ENCODE measurements at places on chromosomes 7 and 10.
A peak's percentile ranks its signal among the peaks of the same experiment; 100 is the strongest.

- H3K36me3 ChIP-seq = no peaks in the 10 kb centered on the region
- no peaks in the 10 kb centered on the region for H3K27me3 ChIP-seq
- DNase-seq = no peak
- H3K4me3 ChIP-seq = no peak overlapping the region
- peaks cover 18% of the 10 kb centered on the region for H3K4me1 ChIP-seq
- H3K27ac ChIP-seq = no peak overlapping the region
Measured at GRCh38 chr10:132564690-132565089, 27.1 kb downstream of the INPP5A start.

- H3K4me3 ChIP-seq = no peak overlapping the region
- no peaks in the 10 kb centered on the region for H3K36me3 ChIP-seq
- no peak for DNase-seq
Measured at GRCh38 chr7:42774436-42774835, 137.4 kb downstream of the C7orf25 start.

DNA sequence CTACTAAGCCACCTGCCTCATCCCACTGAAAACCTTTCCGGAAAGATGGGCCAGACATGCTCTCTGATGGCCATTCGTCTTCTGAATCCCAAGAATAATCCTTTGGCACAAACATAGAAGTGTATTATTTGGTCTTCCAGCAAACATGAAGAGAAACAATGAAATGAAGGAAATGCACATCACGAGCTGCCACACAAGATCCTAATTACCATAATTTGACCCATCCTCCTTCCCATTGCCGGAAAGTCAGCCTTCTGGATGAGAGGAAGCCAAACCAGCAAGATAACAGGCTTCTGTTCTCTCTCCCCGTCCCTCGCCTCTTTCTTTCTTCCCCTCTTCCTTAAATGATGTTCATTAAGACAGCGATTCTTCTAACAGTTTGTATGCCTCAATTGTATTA lies 218.9 kb upstream of the KMT2E start:
- no peak overlapping the region for H3K27ac ChIP-seq
- H3K27me3 ChIP-seq = no peaks in the 10 kb centered on the region
- no peaks in the 10 kb centered on the region for H3K36me3 ChIP-seq
- no peak for DNase-seq
- H3K4me3 ChIP-seq = no peak overlapping the region

DNA sequence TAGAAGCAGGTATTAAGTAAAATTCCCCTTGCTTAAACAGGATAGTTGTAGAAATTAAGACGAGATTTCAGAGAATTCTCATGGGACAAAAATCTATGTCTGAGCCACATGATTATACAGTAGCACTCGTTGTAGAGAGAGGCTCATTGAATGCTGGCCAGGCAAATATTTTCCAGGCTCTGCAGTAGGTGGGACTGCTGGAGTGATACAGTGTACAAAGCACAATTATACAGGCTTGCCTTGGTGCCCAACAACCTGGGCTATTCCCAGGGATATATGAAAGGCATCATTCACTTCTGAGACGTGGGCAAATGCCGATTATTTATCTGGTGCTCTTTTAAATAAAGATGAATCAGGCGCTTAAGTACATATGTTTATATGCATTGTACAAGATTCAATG lies 380.6 kb downstream of the PHTF2 start:
- no peaks in the 10 kb centered on the region for H3K27me3 ChIP-seq
- H3K4me1 ChIP-seq = no peaks in the 10 kb centered on the region
- H3K4me3 ChIP-seq = no peak overlapping the region
- H3K27ac ChIP-seq = no peak overlapping the region

GRCh38 chr10:52215745-52216361 lies 98.2 kb upstream of the DKK1 start:
- H3K4me1 ChIP-seq = peaks cover 23% of the 10 kb centered on the region
- DNase-seq = peak; percentile 22
- H3K27ac ChIP-seq = peak overlapping the region; percentile 58
- H3K4me3 ChIP-seq = no peak overlapping the region

- no peak overlapping the region for H3K4me3 ChIP-seq
- H3K36me3 ChIP-seq = no peaks in the 10 kb centered on the region
- H3K27ac ChIP-seq = no peak overlapping the region
- no peaks in the 10 kb centered on the region for H3K27me3 ChIP-seq
- DNase-seq = no peak
Measured at GRCh38 chr10:1874533-1874932, 137.2 kb upstream of the ADARB2 start.

DNA sequence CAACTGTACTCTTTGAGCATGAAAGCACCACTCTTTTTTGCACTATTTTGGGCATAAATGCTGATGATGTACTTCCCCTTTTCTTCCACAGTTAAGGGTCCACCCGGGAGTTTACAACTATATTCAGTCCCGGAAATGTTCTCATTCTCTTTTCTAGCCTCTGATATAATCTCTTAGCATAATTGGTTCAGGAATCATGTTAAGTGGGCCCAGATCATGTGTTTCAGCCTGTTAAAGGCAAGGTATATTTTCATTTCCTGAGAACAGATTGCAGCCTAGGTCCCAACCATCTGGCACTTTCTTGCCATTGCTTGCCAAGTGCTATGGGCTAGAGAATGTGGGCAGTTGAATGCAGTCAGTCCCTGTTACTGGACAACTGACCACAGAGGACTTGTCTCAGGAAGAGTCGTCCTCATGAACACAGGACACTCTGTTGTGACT lies 111.4 kb upstream of the GLCCI1 start:
- H3K27ac ChIP-seq = peak overlapping the region; percentile 62
- DNase-seq = peak; percentile 41
- H3K4me1 ChIP-seq = peaks cover 44% of the 10 kb centered on the region
- no peaks in the 10 kb centered on the region for H3K36me3 ChIP-seq

DNA sequence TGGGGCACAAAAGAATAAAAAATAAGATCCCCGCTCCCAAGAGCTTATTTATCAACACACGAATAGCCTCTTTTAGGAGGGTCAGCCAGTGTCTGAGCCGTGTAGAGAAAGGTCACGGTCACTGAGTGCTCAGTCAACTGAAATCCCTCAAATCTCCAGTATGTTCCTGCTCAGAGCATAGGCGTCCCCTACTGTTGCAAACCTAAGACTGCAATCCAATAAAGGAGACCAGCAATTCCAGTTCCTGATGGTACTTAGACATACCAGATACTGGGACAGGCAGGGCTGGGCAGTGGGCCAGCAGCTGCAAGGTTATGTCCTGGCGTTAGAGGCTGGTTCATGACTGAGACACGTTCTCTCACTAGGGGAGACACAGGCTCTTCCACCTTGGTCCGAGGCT lies 93.6 kb downstream of the CACNB2 start:
- H3K4me1 ChIP-seq = no peaks in the 10 kb centered on the region
- no peak overlapping the region for H3K4me3 ChIP-seq
- no peaks in the 10 kb centered on the region for H3K27me3 ChIP-seq
- no peak for DNase-seq

DNA sequence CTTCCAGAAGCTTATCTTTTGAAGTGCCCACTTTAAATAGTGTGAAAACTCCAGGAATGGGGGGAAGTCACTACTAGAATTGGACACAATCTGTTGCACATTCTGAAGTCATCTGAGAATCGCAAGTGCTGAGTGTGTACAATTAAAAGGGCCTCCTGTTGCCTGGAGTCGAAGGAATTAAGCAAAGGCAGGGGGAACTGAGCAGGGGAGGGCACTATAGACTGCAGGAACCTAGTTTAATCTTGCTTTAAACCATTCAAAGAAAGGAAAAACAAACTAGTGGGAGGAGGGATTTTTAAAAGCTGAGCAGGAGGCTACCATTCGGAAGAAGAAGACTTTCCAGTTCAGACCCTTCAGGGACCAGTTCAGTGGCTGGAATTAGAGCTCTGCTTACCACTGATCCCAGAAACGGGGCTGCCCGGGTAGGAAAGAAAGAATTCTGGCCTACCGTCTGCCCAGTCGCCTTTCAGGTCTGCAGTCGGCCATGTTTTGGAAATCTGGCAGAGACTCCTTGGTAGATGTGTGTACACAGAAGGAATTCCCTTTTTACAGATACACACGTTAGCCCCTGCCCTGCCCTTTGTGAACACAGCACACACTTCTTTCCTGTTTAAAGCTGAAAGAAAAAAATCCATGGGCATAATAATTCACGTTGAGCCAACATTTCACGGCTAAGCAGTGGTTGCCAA lies 610.6 kb upstream of the FOXK1 start:
- no peak for DNase-seq
- no peaks in the 10 kb centered on the region for H3K36me3 ChIP-seq
- no peak overlapping the region for H3K4me3 ChIP-seq
- no peaks in the 10 kb centered on the region for H3K27me3 ChIP-seq

DNA sequence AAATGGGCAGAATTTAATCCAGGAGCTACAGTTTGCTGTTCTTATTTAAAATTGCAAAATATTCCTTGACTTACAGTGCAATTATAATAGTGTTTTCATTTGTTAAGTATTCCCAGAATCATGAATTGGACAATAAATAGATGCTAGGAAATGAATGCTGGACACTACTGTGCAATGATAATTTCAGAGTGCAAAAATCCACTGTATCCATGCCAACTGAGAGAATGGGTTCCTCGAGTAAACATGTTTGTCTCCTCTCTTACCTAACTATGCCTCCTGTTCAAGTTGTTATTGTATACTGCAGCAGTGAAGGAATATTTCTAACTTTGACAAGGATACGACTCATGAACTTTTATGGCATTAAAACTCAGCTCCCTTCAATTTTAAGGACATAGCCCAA lies 1396.3 kb downstream of the GATA3 start:
- H3K27ac ChIP-seq = no peak overlapping the region
- no peaks in the 10 kb centered on the region for H3K27me3 ChIP-seq
- no peak overlapping the region for H3K4me3 ChIP-seq
- no peaks in the 10 kb centered on the region for H3K36me3 ChIP-seq
- no peak for DNase-seq
- H3K4me1 ChIP-seq = no peaks in the 10 kb centered on the region

DNA sequence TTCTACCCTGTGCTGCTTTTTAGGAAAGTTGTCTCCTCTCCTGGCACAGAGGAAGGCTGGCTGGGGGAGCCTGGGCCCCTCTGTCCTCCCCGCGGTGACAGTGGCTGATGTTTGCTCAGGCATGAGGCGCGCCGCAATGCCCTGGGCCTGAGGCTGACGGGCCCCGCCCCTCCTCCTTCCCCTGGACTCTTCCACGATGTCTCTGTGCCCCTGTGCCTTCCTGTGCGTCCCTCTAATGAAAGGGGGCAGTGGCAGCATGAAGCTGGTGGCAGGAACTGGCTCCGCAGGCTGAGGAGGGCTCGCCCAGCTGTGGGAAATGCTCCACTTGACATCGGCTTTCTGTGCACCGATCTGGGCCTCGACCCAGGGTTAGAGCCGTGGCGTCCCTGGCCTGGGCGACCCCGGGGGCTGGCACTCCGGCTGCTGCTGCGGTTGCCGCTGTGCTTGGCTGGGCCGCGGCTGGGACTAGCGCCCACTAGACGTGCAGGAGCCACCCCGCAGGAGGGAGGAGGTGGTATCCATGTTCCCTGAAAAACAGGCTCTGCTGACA lies 67.9 kb downstream of the ZNF680 start:
- no peaks in the 10 kb centered on the region for H3K36me3 ChIP-seq
- H3K4me3 ChIP-seq = no peak overlapping the region
- no peaks in the 10 kb centered on the region for H3K4me1 ChIP-seq
- DNase-seq = no peak
- H3K27me3 ChIP-seq = no peaks in the 10 kb centered on the region

DNA sequence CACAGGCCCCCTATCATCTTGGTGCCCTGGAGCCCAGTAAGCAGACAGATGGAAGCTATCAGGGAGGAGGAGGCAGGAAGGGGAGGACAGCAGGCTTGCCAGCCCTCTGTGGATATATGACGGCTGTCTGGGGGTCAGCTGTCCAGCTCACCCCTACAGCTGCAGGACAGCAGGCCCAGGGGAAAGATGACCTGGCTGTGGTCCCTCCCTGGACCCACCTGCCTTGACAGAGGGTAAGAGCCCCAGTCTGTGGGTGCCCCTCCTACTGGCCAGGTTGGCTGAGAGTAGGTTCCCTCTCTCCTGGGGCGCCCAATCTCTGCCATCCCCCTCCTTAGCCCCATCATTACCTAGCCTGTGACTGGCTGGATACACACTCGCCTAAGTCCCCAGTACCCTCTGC lies 62.5 kb downstream of the C10orf143 start:
- H3K27ac ChIP-seq = no peak overlapping the region
- no peaks in the 10 kb centered on the region for H3K4me1 ChIP-seq
- no peaks in the 10 kb centered on the region for H3K36me3 ChIP-seq
- no peak for DNase-seq

DNA sequence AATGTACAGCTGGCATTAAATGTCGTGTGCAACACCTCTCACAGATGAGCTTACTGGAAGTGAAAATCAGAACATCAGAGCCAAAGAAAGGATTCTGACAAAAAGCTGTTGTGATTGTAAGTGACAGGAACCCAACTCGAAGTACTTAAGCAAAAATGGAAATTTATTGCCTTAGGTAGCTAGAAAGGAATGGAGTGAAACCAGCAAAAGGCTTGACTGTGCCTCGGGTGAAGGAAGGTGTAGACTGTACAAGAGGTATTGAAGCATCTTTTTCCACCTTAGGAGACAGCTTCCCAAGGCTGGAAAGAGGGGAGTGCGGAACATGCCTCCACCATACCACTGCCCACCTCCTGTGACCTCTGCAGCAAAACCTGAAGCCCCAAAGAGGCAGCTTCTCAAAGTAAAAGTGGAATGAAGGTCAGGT lies 27.3 kb upstream of the ITGB1 start:
- H3K36me3 ChIP-seq = no peaks in the 10 kb centered on the region
- no peaks in the 10 kb centered on the region for H3K27me3 ChIP-seq
- H3K4me1 ChIP-seq = peaks cover under 1% of the 10 kb centered on the region
- H3K27ac ChIP-seq = peak overlapping the region; percentile 41

GRCh38 chr10:123428391-123428790 lies 237.8 kb upstream of the GPR26 start:
- H3K4me3 ChIP-seq = no peak overlapping the region
- H3K36me3 ChIP-seq = no peaks in the 10 kb centered on the region
- H3K4me1 ChIP-seq = no peaks in the 10 kb centered on the region

- no peak for DNase-seq
- no peak overlapping the region for H3K4me3 ChIP-seq
- no peaks in the 10 kb centered on the region for H3K4me1 ChIP-seq
Measured at GRCh38 chr7:40845943-40846342, 711.1 kb downstream of the SUGCT start.

GRCh38 chr10:133034092-133034491 lies 53.6 kb upstream of the ADGRA1 start:
- no peak for DNase-seq
- H3K4me1 ChIP-seq = no peaks in the 10 kb centered on the region
- H3K4me3 ChIP-seq = no peak overlapping the region
- no peak overlapping the region for H3K27ac ChIP-seq
- peaks cover 20% of the 10 kb centered on the region for H3K27me3 ChIP-seq
- no peaks in the 10 kb centered on the region for H3K36me3 ChIP-seq

- H3K27me3 ChIP-seq = no peaks in the 10 kb centered on the region
- no peaks in the 10 kb centered on the region for H3K36me3 ChIP-seq
- H3K4me1 ChIP-seq = peaks cover 38% of the 10 kb centered on the region
- no peak for DNase-seq
Measured at GRCh38 chr10:132399117-132400035, 2.4 kb downstream of the PWWP2B start.

- no peak for DNase-seq
- no peaks in the 10 kb centered on the region for H3K36me3 ChIP-seq
- no peaks in the 10 kb centered on the region for H3K4me1 ChIP-seq
- no peak overlapping the region for H3K4me3 ChIP-seq
- no peaks in the 10 kb centered on the region for H3K27me3 ChIP-seq
Measured at GRCh38 chr7:63043657-63044543, 954.7 kb upstream of the ZNF722 start.
